Astrocyte of the spinal cord (primary cell): ENCODE measurements at places on chromosomes 6 and 20.

DNA sequence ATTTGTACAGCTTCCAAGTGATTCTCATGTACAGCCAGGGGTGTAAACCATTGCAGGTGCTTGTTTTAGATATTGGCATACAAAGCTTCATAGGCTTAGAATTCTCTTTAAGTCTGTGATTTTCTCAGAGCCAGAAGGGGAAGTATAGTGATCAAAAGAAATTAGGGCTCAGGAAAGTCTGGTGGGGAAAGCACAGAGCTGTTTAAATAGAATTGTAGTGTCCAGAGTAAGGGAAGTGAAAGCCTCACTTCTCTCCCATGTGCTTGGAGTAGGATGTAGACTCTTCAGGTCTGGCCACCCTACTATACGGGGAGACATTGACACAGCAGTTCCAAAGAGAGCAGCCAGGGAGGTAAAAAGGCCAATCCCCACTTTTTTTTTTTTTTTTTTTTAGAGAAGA, 10.4 kb downstream of the GCNT2 start:
- DNase-seq = no peak

GRCh38 chr6:142695016-142695415, 250.0 kb downstream of the HIVEP2 start:
- peak; percentile 24 for DNase-seq

GRCh38 chr20:34579979-34580940, 21.7 kb downstream of the MAP1LC3A start:
- DNase-seq = peak; percentile 12

- no peak for DNase-seq
These were observed 126.8 kb upstream of the AGPAT4 start for GRCh38 chr6:161400671-161401070.

DNA sequence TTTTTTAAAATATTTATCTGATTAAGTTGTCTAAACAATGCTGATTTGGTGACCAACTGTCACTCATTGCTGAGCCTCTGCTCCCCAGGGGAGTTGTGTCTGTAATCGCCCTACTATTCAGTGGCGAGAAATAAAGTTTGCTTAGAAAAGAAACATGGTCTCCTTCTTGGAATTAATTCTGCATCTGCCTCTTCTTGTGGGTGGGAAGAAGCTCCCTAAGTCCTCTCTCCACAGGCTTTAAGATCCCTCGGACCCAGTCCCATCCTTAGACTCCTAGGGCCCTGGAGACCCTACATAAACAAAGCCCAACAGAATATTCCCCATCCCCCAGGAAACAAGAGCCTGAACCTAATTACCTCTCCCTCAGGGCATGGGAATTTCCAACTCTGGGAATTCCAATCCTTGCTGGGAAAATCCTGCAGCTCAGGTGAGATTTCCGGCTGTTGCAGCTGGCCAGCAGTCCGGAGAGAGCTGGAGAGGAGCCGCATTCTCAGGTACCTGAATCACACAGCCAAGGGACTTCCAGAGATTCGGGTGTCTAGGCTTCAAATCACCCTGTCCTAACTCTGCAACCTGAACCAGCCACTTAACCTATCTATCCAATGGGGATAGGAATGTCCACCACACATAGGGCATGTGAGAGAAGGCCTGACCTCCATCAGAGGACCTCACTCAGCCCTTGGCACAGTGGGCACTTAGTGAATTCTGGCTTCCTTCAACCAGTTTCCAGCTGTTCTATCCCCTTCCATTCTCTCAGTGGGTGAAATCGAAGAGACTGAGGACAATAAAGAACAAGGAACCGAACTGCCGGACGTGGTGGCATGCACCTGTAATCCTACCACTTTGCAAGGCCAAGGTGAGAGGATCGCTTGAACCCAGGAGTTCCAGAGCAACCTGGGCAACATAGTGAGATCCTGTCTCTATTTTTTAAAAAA, 3.1 kb downstream of the TNF start:
- DNase-seq = no peak

DNA sequence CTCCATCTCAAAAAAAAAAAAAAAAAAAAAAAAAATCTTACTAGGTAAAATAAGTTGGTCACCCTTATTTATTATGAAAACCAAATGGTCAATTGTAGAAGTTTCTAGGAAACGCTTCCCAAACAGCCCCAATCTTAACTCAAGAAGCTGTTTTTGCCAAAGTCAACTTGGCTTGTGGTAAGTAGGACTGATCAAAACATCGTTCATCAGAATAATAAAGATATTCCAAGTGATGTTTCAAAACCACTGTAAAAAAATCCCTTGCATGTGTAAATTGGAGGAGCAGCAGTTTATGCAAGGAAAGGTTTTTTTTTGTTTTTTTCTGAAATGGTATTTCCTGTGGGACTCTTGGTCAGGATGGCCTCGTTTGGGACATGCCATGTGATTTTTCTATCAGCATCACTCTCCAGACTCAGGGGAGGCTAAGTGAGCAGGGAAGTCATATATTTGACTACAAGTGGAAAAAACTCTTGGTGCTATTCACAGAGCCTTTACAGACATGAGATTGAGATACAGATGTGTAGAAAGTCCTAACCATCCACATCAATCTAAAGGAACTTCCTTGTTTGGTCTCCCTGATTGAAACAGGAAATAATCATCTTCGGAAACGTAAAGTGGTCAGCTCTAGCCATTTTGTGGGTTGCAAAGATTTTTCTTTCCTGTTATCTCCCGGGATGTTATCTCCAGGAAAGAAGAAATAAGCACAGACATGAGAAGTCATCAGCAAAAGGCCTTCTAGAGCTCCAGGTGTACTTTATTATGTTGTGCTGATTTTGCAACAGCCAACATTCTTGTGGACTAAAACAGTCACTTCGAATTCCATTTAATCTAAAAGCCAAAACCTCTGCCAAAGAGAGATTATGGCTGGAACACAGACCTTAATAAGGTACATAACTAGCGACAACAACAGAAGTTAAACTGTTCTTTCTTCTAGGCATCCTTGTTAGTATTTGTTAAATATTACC, 177.8 kb downstream of the EDN1 start:
- no peak for DNase-seq

DNA sequence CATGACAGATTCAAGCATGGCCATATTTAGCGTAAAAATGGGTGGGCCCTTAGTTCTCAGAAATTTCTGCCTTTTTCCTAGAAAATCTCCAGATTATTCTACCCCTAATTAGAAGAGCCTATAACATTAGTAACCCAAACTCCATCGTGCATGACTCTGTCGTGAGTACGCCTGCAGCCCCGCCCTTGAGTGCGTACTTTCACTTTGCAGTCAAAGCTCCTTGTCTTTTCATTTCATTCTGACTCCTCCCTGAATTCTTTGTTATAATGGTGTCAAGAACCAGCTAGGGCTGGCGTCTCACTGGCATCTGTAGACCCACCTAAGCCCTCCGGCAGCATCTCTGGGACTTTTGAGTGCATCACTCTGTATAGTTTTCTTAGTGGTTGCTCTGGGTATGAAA, 61.7 kb upstream of the NOX3 start:
- DNase-seq = no peak
